Large intestine (tissue), 12 donors: ENCODE measurements at places on chromosomes 1 and 21. TPM values are rescaled to one million over a fixed set of nuclear protein-coding genes. Genes with fewer than 3 reads are reported as not detected.

- DNase-seq, result no peak
Observed at GRCh38 chr1:44072204-44072603, 40.9 kb upstream of the SLC6A9 start.

- DNase-seq, result peak; percentile 60
Observed at GRCh38 chr1:63758791-63759190, 15.0 kb upstream of the ROR1 start.

Gene OPRD1
- 1.5 TPM for polyA plus RNA-seq

DNA sequence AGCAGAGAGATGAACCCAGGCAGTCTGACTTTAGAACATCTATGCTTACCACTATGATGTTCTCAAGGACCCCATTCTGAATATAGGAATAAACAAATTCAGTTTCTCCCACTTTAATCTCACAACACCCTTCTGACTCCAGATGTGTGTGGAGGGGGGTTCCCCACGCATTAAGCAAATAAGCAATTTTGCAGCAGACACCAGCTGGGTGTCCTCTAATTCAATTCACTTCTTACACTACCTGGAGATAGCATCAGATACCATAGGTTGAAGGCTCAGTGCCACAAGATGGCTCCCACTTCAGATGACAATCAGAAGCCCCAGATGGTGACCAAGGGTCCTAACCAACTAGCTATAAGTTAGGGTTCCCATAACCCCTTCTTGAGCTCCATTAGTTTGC, 30.3 kb upstream of the CEP350 start:
- DNase-seq, result no peak

DNA sequence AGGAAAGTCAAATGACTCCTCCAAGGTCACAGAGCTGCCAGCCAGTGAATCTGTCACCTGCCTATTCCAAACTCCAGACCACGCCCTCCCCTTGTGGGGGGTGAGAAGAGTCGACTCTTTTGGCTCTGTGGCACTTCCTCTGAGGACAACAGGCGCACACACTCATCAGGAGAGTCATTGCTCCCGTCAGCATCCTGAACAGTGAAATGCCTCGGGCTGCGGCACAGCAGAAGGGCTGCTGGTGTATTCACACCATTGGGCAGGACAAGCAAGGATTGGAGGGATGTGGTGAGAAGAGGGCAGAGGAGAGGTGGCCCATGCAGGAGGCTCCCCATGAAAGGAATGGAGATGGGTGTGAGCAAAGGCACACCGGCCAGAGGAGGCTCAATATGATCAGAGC, 239.0 kb downstream of the TOMM20 start:
- no peak for DNase-seq

Gene TMEM51
- polyA plus RNA-seq, result 35.7 TPM

Gene TRIM67
- 1.1 TPM for polyA plus RNA-seq

DNA sequence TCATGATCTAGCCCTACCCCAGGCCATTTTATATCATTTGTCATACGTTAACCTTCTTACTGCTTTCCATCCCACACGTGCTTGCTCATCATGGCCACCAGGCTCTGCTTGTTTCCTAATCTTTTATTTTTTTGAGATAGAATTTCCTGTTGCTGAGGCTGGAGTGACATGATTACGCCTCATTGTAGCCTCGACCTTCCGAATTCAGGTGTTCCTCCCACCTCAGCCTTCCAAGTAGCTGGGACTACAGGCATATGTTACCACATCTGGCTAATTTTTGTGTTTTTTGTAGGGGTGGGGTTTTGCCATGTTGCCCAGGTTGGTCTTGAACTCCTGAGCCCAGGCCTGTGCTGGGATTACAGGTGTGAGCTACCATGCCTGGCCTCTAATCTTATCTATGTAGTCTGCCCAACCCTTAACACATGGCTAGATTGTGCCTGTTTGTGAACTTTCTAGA, 3.3 kb downstream of the UAP1 start:
- DNase-seq, result no peak

- peak; percentile 19 for DNase-seq
Observed at GRCh38 chr1:240109920-240110636, 18.4 kb downstream of the FMN2 start.

DNA sequence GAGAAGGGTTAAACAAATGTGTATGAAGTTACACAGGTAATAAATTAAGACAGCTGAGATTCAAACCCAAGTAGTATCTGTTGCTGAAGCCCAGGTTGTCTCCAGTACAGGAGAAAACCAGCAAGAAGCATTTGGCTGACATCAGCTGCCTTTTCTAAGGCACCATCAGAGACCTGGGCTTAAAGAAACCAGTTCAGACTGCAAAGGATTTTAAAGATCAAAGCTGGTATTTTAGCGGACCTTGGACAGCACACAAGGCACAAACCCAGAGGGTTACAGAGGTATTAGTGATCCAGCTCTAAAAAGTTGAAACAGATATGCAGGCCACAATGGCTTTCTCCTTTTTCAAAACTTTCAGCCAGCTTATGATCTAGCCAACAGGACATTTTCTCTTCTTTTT, 23.4 kb downstream of the BEND5 start:
- DNase-seq, result no peak

Gene MCOLN2
- 3.2 TPM for polyA plus RNA-seq

- no peak for DNase-seq
Observed at GRCh38 chr1:38444311-38444710, 397.7 kb upstream of the POU3F1 start.

GRCh38 chr1:63950023-63950422, 176.2 kb downstream of the ROR1 start:
- DNase-seq, result peak; percentile 43

Gene AMY2A
- not detected for polyA plus RNA-seq

GRCh38 chr1:163628034-163628773, 306.4 kb downstream of the NUF2 start:
- DNase-seq, result no peak

- DNase-seq, result peak; percentile 86
Observed at GRCh38 chr1:183892351-183892793, 87.5 kb downstream of the RGL1 start.

- DNase-seq, result no peak
Observed at GRCh38 chr21:28229814-28230213, 762.9 kb downstream of the LTN1 start.

Gene TRAF3IP3
- 21.0 TPM for polyA plus RNA-seq
